GM20000 (cell line): ENCODE measurements at places on chromosomes 12 and 14.
A peak's percentile ranks its signal among the peaks of the same experiment; 100 is the strongest.

DNA sequence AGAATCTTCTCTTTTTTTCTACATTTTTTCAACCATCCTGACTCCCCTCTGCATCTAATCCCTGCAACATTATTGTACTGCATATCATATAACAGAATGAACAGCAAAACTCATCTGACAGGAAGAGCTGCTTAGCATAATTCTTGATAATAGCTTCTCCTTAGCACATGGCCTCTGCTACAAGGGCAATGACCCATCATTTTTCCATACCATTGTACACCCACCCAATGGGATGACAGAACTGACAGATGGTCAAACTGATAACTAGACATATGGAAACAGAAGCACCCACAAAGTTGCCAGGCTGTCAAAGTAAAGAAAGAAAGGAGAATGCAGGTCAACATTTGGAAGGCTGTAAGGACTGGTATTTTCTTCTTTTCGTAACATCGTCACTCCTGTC lies 390.4 kb upstream of the USP15 start:
- no peak for DNase-seq

DNA sequence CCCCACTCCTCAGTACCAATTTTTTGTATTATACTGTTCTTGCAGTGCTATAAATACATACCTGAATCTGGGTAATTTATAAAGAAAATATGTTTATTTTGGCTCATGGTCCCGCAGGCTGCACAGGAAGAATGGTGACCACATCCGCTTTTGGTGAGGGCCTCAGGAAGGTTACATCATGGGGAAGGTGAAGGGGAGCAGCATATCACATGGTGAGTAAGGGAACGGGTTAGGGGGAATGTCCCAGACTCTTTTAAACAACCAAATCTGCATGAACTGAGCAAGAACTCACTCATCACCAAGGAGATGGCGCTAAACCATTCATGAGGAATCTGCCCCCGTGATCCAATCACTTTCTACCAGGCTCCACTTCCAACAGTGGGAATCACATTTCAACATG lies 40.0 kb downstream of the OSBPL8 start:
- DNase-seq = peak; percentile 9

- no peak for DNase-seq
Measured at GRCh38 chr14:100609331-100609870, 22.2 kb upstream of the BEGAIN start.

DNA sequence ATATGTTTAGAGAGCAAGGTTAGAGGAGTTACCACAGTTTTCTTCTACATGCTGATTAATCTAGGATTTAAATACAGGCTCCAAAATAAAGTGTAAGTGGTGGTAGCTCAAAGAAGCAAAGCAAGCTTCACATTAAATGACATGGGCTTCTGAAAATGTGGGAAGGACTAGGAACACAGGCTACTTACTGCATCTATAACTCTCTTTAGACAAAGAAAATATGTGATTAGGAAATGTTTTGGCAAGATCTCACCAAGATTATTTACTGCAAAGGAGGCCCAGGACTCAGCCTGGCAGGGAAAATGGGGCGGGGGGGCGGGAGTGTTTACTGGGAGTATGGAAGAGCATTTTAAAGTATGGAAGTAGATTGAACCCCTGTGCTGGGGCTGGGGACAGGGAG lies 39.4 kb downstream of the ETV6 start:
- no peak for DNase-seq

DNA sequence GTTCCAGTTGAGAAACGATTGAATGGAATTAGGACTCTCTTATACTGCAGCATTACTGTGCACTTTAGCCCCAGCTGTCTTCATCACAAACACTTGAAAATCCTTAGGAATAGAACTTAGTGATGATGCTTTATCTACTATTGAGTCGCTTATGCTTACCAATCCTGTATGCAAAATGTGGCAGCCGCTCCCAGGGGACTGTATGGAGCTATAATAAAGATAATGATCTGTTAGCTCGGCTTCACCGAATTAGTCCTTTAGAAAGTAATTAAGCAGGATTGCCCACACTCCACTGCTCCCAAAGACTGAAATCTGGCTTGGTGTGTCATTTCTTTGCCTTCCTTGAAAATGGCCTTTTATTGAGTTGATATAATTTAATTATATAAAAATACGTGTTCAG lies 10.6 kb downstream of the EML1 start:
- no peak for DNase-seq

GRCh38 chr14:80764921-80765507 lies 176.5 kb downstream of the CEP128 start:
- DNase-seq = no peak

DNA sequence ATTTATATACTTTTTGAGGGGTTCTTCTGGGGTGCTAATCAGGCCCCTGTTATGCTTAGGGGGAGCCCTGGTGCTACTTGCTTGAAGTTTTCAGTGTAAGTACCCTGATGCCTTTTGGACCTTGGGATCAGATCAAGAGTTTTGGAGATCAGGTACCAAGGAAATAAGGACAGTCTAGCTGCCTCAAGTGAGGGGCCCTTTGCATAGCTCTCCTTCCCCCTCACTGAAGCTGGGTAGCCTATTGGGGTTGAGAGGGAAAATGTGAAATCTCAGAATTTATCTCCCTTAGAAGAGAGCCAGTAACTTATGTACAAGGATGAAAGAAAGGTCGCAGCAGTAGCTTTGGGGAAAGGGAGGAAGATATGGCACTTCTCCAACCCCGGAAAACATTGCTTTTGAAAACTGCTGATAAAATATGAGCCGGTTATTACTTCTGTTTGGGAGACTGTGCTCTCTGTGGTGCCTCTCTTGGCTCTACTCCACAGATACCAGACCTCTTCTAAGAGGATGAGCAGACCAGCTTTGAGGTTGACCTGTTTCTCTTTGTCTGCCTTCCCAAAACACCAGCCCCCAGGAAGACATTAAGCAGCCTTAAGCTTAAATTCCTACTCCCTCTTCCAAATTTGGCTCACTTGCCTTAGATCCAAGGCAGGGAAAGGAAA lies 8.8 kb upstream of the AMHR2 start:
- DNase-seq = no peak
